Glutamatergic neuron (in vitro differentiated cells): ENCODE measurements at places on chromosomes 2 and 18. TPM values are rescaled to one million over a fixed set of nuclear protein-coding genes. Genes with fewer than 3 reads are reported as not detected.

The BMP10 gene
- total RNA-seq: not detected

The GCG gene
- not detected for total RNA-seq

The TEX44 gene
- not detected for total RNA-seq

The APLF gene
- 4.4 TPM for total RNA-seq

The TMEM169 gene
- 166 TPM for total RNA-seq

The REG3A gene
- total RNA-seq: not detected

The ORC4 gene
- 72.9 TPM for total RNA-seq

The SLC23A3 gene
- total RNA-seq: 1.1 TPM

The KIF5C gene
- 673 TPM for total RNA-seq

The TANC1 gene
- total RNA-seq: 14.9 TPM

The APOB gene
- not detected for total RNA-seq

The PREPL gene
- total RNA-seq: 38.4 TPM

The HEATR5B gene
- 33.5 TPM for total RNA-seq

The DSC2 gene
- total RNA-seq: 31.4 TPM

The ALPG gene
- 2.4 TPM for total RNA-seq

The AMER3 gene
- 20.6 TPM for total RNA-seq

The IL1RL2 gene
- total RNA-seq: not detected

The CRYBA2 gene
- 0.49 TPM for total RNA-seq

The CYBRD1 gene
- 0.54 TPM for total RNA-seq
